Calu3 (cell line): ENCODE measurements at places on chromosomes 2 and 18.

DNA sequence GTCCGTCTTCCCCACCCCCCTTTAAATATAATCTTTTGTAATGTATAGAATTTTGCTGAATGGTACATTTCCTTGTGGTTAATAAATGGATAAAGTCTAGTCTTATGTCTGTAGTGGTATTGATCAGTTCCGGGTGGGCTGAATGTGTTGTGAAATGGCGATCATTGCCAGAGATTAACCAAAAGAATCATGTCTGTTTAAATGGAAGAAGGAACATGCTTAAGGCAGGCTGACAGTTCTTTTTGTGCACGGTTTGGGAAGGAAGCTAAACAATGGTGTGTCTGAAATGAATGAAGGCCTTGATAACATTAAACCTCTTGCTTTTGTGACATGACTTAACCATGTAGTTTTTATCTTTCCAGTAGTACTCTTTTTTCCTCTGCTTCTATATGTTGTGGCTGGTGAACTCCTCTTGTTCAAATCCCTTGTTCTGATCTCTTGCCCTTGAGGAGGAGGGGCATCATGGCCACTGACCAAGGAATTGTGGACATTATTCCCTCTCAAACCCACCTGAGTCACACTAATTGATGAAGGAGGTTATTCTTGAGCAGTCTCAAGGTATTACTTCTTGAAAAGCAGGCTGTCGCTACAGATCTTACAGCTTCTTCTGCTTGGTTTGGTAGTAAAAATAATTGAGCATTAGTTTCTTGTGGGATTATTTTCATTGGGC, 1.7 kb downstream of the ACVR2A start:
- no peak for DNase-seq

DNA sequence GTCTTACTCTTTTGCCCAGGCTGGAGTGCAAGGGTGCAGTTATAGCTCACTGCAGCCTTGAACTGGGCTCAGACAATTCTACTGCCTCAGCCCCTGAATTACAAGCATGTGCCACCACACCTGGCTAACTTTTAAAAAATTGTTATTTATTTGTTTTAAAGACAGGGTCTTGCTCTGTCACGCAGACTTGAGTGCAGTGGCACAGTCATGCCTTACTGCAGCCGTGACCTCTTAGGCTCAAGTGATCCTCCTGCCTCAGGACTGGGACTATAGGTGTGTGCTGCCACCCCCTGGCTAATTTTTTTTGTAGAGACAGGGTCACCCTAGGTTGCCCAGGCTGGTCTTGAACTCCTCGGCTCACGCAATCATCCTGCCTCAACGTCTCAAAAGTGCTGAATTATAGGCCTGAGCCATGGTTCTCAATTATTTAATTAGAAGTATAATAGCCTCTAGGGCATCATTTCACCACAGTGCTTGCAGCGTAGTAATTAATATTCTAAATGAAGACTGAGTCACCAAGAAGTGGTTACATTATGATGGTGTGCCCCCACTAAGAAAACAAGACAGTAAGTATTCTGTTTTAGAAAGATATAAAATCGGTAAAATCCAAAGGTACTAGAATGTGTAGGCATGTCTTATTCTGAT, 69.6 kb downstream of the EML4 start:
- peak; percentile 63 for DNase-seq

DNA sequence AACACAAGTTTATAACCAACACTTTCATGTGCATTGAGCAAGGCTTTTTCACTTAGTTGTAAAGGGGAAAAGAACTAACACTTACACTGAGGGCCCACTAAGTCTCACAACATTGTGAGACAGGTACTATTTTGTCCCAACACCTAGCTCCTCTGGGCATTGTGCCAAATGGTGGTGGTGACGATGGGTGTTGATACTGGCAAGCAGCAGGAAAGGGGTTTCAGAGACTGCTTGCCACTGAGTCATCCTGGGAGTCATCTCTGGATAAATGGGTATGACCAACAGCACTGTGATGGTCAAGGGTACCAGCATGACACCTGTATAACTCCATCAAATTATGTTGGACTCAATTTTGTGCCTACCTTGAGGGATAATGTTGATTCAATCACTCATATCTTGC, 138.8 kb upstream of the ITGA6 start:
- peak; percentile 74 for DNase-seq

- no peak for DNase-seq
These were observed 100.1 kb downstream of the CRACDL start for GRCh38 chr2:98835831-98836385.

- no peak for DNase-seq
These were observed 182.7 kb downstream of the INHBB start for GRCh38 chr2:120528693-120529076.

DNA sequence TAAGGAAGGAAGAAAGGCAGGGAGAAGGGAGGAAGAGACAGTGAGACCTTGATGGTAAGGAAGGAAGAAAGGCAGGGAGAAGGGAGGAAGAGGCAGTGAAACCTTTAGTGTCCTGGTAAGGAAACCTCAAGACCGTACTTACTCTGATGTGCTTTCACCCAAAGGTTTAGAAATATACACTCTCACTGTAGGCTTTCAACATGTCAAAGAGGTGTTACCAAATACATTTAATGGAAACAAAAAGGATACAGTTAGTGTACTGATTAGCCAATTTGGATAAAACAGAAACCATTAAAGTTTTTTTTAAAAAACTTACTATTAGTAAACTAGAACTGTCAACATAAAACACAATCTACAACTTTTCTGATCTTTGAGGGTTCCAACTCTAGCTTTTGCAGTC, 7.1 kb downstream of the FBXO15 start:
- DNase-seq, result no peak

- no peak for DNase-seq
These were observed 16.2 kb downstream of the ACTG2 start for GRCh38 chr2:73908689-73909652.

GRCh38 chr2:156653675-156654074, 217.5 kb downstream of the GPD2 start:
- DNase-seq, result peak; percentile 9

DNA sequence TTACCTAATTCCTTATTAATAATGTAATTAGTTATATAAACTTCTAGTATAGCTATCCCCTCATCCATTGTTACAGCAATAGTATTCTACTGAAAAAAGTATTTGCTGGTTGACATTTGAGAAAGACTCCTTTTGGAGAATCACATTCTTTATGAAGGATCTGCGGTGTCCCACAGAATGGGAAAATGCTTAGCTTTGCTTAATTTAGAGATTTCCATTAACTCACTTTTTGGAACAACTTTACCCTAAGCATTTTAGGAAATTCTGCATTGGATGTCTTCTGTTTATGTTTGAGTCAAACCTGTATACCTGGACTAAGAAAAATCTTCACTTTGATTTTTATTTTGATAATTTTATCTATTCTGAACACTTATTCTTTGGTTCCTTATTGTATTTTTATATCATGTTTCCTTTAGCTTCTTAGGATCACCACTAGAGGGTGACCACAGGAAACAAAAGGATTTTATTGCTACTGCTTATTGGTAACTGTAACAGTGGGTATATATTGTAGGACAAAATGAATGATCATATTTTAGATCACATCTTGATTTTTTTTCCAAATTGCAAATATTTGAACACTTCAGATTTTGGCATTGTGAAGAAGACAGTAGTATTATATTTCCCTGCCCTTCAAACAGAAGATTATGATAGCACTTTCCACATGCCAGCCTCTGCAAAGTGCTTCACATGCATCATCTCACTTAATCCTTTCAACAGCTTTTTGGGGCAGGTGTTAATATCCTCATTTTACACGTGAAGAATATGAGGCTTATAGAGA, 79.6 kb downstream of the MIB1 start:
- no peak for DNase-seq

- DNase-seq, result no peak
These were observed 8.6 kb downstream of the MREG start for GRCh38 chr2:216004697-216005283.

GRCh38 chr2:233471291-233472035, 95.1 kb downstream of the USP40 start:
- no peak for DNase-seq

DNA sequence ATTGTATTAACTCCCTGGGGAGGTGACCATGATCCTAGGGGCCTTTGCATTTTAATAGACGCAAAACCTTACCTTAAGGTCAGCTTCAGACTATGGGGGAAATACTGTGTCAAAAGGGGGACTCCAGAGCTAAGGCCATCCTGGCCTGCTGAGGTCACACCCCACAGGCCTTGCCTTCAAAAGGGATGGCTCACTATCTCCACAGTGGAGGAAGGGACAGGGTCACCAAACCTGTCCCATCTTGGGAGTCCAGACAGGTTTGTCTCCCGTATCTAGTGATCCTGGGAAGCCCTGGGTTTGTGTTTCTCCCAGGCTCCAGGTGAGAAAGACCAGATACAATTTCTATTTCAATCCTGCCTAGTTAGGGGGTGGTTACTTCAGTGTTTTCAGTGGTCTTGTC, 24.9 kb downstream of the CAPN14 start:
- no peak for DNase-seq

- no peak for DNase-seq
These were observed 78.4 kb downstream of the PLA2R1 start for GRCh38 chr2:159984034-159984433.

GRCh38 chr2:98378901-98379300, 32.6 kb downstream of the CNGA3 start:
- DNase-seq, result no peak

GRCh38 chr2:182019731-182020130, 34.1 kb downstream of the PPP1R1C start:
- no peak for DNase-seq

GRCh38 chr2:62485761-62486438, 20.1 kb downstream of the TMEM17 start:
- no peak for DNase-seq

DNA sequence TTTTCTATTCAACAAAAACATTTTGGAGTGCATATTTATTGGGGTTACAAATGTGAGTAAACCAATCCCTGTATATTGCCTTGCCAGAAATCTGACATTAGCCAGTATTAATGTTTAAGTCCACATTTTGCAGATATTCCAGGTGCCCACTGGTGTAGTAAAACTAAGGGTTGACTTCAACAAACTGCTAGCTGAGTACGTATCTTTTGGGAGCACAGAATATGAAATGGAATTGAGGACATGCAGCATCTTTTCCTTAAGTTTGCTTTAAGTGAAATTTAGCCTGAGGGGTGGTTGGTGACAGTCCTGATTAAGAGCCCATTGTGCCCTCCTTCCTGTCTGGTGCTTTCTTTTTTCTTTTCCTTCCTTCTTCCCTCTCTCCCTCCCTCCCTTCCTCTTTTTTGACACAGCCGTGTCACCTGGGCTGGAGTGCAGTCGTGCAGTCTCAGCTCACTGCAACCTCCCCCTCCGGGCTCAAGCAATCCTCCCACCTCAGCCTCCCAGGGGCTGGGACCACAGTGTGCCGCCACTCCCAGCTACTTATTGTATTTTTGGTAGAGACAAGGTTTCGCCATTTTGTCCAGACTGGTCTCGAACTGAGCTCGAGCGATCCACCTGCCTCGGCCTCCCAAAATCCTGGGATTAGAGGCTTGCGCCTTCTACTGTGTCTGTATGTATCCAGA, 1.6 kb downstream of the NUP35 start:
- peak; percentile 14 for DNase-seq

GRCh38 chr2:240932001-240932723, 26.0 kb downstream of the CROCC2 start:
- no peak for DNase-seq

GRCh38 chr2:108629417-108629816, 89.9 kb upstream of the RANBP2 start:
- DNase-seq, result no peak

- no peak for DNase-seq
These were observed 27.0 kb downstream of the MFSD6 start for GRCh38 chr2:190435031-190435670.
